T-helper 17 cell (primary cell): ENCODE measurements at places on chromosomes 6 and 20.
A peak's percentile ranks its signal among the peaks of the same experiment; 100 is the strongest.

- no peak for DNase-seq
Observed at GRCh38 chr6:132712366-132712765, 1.5 kb downstream of the VNN1 start.

GRCh38 chr20:58447511-58448391, 58.7 kb downstream of the VAPB start:
- DNase-seq, result peak; percentile 29

- no peak for DNase-seq
Observed at GRCh38 chr6:15048367-15048766, 197.5 kb upstream of the JARID2 start.

DNA sequence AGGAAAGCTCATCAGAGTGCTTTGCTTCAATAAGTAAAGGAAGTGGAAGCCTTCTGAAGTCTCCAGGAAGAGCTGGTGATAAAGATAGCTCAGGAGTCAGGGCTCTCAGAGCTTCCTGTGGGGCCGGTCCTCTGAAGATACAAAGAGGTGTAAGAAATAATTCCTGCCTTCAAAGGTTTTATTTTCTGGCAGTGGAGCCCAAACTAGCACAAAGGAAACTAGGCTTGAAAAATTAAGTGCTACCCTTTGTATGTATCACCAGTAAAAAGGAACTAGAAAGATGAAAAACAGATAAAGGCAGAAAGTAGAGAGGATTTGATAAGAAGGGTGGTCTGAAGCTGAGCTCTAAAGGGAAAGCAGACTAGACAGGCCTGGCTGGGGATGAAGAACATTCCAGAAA, 204.1 kb upstream of the SASH1 start:
- no peak for DNase-seq
